Stimulated activated CD4-positive, alpha-beta T cell treated with anti-CD3 and anti-CD28 coated beads, Interleukin-15, amount 100 ng/mL, for 1 hour (primary cell): ENCODE measurements at places on chromosomes 5 and 9.

DNA sequence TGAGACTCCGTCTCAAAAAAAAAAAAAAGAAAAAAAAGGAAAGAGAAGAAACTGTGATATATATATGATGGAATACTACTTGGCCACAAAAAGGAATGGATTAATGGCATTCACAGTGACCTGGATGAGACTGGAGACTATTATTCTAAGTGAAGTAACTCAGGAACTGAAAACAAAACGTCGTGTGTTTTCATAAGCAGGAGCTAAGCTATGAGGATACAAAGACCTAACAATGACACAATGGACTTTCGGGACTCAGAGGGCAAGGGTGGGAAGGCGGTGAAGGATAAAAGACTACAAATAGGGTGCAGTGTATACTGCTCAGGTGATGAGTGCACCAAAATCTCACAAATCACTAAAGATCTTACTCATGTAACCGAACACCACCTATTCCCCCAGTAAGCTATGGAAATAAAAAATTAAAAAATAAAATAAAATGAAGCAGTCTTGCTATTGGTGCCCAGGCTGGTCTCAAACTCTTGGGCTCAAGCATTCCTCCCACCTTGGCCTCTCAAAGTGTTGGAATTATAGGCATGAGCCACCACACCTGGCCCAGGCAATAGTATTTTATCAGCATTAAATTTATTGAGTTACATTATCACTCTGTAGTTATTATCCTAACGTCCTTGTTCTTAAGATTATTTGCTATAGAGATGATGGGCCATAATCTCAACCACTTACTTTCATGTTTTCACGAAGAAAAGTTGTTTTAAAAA, 71.5 kb upstream of the GPBP1 start:
- DNase-seq: no peak

DNA sequence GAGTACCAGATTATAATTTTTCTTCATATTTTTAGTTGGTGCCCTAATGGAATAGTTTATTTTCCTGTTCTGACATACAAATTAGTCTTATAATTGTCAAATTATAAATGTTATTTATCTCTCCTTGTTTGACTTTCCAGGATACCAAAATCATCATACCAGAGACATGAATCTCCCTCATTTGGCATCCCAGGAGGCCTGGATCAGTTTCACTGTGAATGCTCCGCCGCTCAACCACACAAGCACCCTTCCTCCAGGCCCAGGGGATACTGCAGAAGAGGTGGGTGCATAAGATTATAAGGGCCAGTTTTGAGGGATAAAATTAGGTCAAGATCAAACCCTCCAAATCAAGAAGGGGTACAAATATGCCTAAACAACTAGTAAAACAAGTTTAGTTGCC, 1229.3 kb downstream of the CDH12 start:
- no peak for DNase-seq

DNA sequence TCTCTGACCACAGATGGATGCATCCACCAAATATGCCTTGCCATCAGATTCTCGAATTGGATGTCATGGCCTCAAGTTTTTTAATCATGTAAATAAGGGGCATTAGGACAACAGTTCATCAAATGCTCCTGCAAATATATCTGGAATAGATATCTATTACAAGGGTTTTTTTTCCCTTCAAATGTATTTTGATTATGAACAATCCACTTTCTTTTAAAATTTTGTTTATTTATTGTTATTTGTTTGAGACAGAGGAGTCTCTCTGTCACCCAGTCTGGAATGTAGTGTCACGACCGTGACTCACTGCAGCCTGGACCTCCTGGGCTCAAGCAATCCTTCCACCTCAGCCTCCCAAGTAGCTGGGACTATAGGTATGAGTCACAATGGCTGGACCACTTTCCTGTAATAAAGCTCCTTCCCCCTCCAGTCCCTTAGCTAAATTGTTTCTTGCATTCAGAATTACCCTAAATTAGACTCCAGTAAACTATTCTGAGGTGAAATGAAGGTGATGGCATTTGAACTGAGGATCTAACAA, 1412.1 kb downstream of the EFNA5 start:
- no peak for DNase-seq

GRCh38 chr9:108217431-108218349, 638.1 kb downstream of the ACTL7B start:
- no peak for DNase-seq

DNA sequence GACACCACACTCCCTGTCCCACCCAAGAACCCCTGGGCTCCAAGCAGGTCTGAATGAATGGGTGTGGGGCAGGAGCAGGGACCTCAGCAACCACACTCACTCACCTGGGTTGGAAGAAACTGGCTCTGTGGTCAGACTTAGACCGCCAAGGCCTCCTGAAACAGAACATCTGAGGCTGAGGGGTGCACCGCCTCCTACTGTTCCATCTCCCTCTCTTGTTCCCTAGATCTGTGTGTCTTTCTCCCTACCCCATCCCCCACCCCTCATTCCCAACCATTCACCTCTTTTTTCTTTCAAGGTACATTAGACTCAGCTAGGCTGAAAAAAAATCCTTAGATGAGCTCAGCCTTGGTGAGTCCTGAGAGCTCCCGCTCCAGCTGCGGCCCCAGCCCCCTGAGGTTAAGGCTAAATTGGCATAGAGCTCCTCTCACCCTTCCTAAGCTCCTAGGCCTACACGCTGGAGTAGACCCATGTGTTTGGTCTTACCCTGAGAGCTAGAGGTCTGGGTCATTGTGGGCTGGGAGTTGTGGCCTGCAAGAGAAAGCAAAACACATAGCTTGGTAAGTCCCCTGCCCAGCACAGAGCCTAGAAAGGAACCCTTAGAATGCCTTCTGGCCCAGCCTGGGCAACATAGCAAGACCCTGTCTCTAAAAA, 4.8 kb downstream of the ECSCR start:
- no peak for DNase-seq

- no peak for DNase-seq
Measured at GRCh38 chr5:166377756-166378155, 1913.7 kb upstream of the WWC1 start.

GRCh38 chr5:7435503-7435902, 39.6 kb downstream of the ADCY2 start:
- no peak for DNase-seq

- no peak for DNase-seq
Measured at GRCh38 chr5:15794052-15794985, 294.3 kb downstream of the FBXL7 start.

DNA sequence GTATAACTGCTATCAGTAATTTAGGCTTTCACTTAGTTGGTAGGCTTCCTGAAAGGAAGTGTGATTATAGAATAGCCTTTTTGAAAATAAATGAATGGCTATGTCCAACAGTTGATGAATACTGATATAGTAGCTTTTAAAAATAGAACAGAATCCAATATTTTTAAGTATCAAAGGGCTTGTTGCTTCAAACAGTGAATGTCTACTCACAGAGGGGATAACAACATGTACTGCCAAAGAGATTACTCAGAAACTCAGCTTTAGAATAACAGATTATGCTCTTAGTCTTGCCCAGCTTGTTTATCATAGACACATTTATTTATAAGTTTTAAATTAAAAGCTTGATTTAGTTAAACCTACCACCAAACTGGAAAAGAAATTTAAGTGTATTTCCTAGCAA, 132.6 kb downstream of the XRCC4 start:
- DNase-seq: no peak

GRCh38 chr9:132077881-132078698, 1.6 kb downstream of the MED27 start:
- DNase-seq: no peak

- no peak for DNase-seq
Measured at GRCh38 chr5:120599576-120599975, 135.5 kb downstream of the PRR16 start.

DNA sequence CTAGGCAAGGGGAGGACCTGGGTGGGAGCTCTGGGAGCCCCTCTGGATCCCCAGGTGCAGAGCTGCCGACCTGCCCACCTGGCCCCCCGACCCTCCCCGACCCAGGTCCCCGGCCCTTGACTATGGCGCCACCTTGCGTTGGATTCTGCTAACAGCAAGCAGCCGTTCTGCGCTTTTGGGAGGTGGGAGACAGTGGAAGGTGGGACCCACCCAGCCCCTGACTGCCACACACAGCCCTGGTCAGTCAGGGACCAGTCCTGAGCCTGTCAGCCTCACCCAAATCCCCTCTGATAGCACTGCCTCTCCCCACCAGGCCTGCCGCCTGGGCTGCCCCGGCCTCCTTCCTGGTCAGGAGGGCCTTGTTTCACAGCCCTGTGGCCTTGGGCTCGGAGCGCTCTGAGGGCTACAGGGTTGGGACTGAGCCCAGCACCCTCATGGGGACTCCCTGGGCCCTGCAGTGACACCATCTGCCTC, 77.9 kb downstream of the HMCN2 start:
- DNase-seq: no peak

DNA sequence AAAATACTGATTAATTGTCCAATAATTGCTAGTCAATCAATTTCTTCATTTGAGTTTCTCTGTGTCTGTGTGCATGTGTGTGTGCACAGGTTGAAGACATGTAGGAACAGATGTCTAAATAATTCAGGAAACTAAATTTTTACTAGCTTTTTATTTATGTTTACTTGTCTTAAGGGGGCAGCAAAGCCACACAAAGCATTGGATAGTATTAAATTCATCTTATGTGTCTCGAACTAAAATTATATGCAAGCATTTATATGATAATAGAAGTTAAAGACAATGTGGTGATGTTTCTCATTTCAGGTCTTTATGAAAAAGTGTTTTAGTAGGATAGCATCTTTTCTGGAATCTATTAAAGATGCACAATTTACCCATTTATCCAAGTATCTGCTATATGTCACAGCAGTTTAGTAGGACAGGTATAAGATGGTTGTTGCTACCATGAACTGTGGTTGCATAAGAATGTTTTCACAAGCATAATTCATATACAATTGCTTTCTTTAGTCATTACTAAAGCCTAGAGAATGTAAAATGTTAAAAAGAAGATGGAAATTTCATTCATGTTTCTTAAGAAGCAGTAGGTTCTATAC, 784.6 kb upstream of the NUDT12 start:
- DNase-seq: no peak

GRCh38 chr9:136588663-136589464, 43.0 kb upstream of the NOTCH1 start:
- DNase-seq: no peak

DNA sequence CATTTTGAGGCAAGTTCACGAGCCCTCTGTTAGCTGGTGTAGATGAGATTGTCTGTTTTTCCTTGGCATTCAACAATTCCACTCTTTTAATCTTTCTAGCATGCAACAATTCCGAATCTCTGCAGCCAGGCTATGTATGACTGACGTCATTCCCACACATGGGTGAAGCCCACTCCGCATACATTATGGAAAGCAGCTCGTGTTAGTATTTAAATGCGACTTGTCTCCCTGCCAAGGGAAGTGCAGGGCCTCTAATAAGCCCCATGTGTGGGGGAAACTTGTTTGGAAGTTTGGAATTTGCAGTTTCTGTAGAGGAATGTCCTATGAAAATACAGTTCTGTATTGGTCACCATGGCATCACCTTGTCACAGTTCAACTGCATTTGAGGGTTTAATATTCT, 146.0 kb upstream of the FBXL7 start:
- DNase-seq: no peak

GRCh38 chr9:131530546-131530919, 530 bp downstream of the UCK1 start:
- no peak for DNase-seq

GRCh38 chr9:127489471-127490115, 38.3 kb downstream of the LRSAM1 start:
- no peak for DNase-seq

DNA sequence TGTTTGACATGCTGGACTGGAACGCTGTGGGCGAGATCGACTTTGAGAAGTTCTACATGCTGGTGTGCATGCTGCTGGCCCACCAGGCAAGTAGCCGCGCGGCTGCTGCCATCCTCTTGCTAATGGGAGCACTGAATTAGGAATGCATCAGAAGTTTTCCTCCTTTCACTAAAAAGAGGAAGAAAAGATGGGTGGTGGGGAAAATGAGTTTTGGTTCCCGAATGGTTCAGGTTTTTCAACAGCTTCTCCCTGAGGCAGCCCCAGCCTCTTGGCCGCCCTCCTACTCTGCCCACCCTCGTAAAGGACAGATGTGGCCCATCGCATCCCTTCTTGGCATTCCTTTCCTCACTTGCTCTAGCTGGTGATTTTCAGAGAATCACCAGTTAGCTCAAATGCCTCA, 5.5 kb downstream of the EFCAB9 start:
- DNase-seq: no peak

DNA sequence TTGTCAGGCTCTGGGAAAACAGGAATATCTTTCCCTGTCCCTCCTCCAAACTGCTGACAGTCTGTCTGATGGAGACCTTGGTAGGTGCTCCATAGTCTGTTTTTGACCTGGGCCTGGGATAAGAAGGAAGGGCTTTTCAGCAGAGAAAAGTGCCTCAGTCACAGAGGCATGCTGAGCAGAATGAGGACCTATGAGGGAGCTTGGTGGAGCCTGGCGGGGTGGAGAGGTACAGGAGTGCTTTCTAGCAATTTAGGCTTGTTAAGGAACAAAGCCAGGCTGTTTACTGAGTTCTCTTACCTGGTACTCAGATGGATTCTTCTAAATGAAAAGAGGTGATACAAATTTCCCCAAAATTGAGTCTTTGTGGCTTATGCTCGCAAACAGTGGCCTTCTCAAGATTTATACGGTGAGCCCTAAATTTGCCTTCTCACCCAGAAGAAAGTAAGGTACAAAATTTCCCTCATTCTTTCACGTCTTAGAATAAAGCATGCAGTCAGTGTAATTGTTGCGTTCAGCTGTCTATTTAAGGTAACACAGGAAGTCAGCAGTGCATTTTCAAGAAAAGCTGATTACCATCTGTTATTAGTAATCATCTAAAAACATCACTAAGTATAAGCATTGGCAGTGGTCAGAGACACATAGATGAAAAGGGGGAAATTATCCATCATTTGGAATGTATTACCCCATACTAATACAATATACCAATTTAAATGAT, 28.6 kb upstream of the IL13 start:
- DNase-seq: no peak
